ENCODE measurements at places on chromosomes 1 and 21.

- DNase-seq, result no peak
These were observed 11.3 kb upstream of the CTSE start for GRCh38 chr1:206035027-206035426.

DNA sequence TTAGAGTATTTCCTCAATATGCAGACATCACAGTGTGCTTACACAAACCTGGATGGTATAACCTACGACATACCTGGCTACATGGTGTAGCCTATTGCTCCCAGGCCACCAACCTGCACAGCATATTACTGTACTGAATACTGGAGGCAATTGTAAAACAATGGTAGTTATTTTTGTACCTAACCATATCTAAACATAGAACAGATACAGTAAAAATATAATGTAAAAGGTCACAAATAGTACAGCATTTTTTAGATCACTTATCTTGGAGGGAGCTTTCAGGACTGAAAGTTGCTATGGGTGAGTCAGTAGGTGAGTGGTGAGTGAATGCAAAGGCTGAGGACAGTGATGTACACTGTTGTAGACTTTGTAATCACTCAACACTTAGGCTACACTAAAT lies 492.3 kb downstream of the MRPL39 start:
- DNase-seq, result no peak

DNA sequence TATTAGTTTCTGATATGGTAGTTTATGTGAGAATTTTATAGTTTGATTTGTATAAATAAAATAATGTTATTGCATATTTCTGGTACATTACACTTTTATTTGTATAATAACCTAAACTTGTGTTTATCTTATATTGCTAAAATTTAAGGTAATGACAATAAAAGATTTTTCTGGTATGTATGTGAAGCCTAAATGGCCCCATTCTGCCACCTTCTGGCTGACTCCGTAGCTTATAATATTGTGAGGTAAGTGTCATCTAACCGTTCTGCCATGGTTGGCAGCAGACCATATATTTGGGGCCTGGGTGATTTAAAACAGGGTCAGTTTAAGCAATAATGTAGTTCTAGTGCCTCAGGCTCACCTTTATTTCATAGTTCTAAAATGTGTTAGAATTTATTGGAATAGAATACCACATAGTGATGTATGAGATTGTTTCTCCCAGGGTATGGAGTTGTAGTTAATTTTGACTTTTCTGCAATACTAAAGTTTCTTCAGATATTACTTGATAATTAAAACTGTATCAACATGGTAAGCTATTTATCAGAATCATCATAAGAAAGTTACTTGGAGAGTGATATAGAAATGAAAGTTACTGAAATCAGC lies 21.2 kb upstream of the PRKACB start:
- DNase-seq, result no peak

DNA sequence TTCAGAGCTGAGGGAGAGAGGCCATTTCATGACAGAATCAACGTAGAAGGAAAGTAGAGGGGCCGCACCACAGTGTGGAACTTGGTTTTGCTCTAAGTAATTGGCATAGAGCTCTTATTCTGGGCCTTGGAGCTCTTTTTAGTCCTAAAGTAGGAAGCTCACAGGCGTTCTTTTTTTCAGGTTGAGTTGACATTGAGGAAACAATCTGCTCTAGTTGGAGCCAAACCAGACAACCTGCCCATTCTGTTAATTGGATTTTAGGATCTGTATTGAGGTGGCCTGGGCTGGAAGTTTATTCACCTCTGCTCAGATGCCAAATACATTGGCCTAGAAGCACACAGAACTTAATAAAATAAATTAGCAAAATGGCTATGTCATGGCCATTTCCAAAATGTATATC lies 1093.9 kb downstream of the ADGRL2 start:
- DNase-seq, result no peak

- no peak for DNase-seq
These were observed 30.1 kb downstream of the CDKN2C start for GRCh38 chr1:51000160-51000559.

- no peak for DNase-seq
These were observed 630.0 kb downstream of the LMO4 start for GRCh38 chr1:87958716-87959115.

- no peak for DNase-seq
These were observed 12.0 kb upstream of the RHBG start for GRCh38 chr1:156356875-156357534.

DNA sequence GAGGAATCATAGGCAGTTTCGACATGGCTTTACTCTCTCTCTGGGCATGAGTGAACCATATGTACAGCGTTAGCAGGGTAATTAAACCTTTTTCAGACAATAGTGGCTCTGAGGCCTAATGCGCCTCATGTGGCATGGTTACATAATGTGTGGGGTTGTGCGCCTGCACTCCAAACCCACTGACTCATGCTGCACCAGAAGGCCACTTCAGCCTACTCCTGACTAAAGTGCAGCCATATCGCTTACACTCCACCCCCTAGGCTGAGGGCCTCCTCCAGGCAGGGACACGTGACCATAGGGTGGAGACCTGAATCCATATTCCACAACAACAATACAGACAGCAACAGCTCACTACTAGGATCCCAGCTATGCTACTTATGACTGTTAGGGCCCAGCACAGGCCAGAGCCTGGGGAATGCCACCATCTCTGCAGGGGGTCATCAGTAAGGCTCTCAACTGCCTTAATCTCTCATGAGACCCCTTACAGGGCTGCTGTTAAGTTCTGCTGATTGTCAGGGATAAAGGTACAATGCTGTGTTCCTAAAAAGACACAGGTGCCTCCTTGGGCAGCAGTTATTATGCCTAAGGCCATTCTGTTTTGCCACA lies 13.4 kb upstream of the ODF2L start:
- DNase-seq, result no peak

DNA sequence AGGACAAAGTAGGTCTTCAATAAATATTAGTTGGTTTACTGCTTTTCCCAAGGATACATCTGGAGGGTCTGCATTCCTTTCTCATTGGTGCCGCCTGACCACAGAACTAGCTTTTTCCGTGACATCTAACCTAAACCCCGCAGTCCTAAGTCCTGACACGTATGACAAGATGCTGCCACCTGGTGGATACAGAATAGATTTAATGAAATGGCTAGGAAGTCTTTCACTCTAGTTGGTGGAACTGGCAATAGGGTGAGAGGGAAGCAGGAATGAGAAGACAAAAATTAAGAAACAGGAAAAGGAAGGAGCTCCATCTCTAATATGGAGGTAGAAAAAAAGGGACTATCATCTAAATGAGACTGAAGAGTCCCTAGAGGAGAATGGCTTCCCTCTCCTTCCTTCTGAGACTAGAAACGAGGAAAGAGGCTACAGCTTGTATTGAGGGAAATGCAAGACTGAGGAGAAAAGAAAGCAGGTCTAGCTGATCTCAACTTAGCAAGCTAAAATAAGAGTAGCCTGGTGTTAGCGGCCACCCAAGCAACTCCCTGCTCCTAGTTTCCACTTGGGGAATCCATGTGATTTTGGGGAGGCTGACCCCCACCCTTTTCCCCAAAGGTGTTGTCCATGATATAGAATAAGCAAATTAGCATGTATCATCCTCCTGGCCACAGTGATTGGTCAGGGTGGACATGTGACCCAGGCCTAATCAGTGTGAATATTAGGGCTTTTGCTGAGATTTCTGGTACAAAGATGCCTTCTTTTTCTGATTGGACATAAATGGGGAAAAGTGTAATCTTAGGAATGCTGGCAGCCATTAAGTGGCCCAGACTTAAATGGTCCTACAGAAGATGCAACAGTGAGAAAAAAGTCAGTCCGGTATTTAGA lies 5.9 kb downstream of the RFX5 start:
- no peak for DNase-seq
